ENCODE measurements at places on chromosomes 1 and 21.

DNA sequence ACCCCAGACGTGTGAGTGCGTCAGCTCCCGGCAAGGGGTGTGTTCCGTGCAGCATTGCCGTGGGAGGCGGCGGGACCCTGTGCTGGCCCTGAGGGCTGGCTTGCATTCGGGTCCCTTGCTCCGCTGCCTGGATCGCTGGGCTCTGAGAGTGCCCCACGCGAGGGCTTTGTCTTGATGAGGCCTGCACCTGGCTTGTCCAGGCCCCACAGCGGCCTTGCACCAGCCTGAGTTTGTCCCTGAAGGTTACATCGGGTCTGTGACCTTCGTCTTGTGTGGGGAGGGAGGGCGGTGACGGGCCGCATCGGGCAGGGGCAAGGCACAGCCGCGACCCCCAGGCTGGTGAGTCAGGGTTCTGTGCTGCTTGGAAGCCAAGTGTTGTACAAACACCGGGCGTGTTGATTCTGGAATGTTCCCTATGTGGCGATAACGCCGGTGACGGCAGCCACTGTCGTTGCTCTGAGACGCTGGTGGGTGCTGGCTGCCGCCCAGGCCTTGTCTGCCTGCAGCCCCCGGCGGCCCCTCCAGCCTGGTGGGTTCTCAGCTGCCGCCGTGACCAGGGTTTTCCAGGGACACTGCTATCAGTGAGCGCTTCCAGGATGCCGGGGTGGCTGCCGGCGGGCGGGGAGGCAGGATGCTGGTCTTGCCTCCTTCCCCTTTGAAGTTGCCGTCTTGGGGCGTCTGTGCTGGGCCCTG, 42.9 kb downstream of the SLX9 start:
- no peak for DNase-seq

- DNase-seq, result no peak
Measured at GRCh38 chr1:221606256-221606655, 135.6 kb downstream of the DUSP10 start.

DNA sequence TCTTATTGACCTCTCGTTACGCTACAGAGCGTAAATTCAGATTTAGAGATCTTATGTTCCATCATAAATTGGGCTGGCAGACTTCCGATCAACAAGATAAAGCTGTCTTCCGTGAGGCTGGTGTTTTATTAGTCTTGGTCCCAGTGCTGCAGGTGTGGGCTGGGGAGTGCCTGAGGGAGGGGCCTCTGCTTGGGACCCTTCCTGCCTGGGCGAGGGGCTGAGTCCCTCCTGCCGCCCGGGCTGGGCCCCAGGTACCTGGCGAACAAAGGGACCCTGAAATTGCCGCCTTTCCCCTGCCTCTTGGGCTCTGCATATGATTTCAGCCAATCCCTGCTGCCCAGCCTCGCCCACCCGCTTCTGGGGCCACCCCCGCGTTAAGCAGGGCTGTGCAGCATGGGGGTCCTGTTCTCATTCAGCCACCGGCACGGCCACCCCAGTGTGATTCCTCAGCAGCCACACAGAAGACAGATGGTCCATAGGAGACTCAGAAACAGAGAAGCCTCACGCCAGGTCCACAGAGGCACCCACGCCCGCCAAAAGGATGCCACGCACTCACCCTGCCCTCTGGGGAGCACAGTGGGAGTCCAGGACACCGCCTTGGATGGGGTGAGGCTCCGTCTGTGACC, 6.1 kb upstream of the SAMD11 start:
- no peak for DNase-seq

GRCh38 chr21:18760247-18760646, 356.7 kb upstream of the TMPRSS15 start:
- no peak for DNase-seq

GRCh38 chr21:15908187-15908586, 178.4 kb downstream of the USP25 start:
- no peak for DNase-seq

DNA sequence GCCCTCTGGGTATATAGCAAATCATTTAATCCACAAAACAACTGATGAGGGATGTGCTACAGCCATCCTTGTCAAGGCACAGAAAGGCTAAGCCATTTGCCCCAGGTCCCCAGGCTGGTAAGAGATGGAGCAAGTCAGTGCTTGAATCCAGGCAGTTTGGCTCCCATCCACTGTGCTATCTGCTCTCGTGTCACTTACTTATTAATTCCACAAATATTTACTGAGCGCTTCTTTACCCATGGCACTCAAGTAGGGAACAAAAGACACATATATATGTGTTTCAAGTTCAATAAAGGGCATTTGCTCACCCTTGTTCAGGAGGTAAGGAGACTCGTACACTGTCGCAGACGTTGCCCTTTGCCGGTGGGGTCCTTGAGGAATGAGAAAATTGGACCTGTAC, 38.6 kb upstream of the MPZL1 start:
- DNase-seq, result no peak

- DNase-seq, result no peak
Measured at GRCh38 chr1:202263628-202264027, 70.0 kb downstream of the LGR6 start.

DNA sequence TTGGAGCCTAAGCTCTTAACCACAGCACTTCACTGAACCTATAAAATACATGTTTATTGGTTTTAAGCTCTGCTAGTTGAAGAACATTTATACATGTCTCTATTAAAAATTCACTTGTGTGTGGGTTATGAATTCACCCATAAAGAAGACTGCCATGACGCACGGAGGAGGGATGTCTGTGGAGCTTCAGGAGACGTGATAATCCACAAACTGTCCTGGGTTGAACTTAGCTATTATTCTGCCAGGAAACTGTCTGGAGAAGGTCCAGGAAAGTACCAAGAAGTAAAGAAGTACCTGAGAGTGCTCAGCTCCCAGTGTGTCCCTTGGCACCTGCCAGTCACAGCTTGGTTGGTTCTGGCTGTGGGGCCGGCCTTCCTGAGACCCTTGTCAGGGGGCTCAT, 56.3 kb downstream of the DDR2 start:
- DNase-seq, result no peak

GRCh38 chr21:46065914-46066551, 31.9 kb upstream of the COL6A2 start:
- DNase-seq, result no peak
